ENCODE measurements at places on chromosomes 12 and 14.

DNA sequence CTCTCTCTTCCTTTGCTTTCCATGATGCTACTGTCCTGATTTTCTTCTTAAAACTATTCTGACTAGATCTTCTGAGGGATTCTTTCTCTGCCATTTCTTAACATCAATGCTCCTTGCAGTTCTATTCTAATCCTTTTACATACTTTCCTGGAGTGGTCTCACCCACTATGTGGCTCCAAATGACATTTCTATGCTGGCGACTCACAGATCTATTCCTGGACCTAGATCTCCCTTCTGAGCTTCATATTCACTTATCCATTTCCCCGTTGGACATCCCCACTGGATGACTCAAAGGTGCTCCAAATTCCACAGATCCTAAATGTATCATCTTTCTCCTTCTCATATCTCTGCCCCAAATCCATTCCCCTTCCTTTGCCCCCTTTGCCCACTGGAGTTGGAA, 4.1 kb downstream of the TEP1 start:
- DNase-seq, result no peak

- no peak for DNase-seq
Measured at GRCh38 chr12:95953000-95953399, 9.9 kb downstream of the AMDHD1 start.

- DNase-seq, result no peak
Measured at GRCh38 chr12:75865315-75865714, 166.3 kb downstream of the PHLDA1 start.

DNA sequence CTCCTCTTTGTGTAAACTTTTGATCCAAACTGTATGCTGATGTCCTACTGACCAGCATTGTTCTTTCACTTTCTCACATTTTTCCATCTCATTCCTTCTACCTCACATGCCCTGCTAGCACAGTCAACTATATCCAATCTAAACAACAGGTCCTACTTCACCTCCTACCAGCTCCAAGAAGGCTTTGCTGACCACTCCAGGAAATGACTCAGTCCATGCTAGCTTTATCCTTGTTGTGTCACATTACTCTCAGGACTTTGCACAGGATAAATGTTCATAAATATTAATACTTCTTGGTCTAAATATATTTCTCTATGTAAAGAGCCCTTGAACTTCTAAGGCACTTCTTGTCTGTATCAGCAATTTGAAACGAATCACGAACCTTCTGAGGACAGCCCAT, 64.9 kb upstream of the PCED1B start:
- no peak for DNase-seq

DNA sequence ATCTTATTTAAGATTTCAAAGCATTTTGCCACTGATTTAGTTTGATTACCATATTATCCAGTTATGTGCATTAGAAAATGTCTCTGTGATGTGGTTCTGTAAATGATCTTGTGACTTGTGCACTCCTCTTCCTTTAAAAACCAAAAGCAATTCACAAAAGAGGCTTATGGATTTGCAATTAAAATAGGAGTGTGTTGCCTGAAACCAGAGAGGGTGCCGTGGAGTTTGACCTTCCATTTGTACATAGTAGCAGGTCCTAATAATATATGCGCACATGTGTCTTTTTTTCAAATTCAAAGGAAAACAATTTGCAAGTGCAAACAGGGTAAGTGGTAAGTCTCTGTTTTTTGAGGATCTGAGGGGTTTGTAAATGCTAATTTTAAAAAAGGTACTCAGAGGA, 470.9 kb downstream of the VRK1 start:
- DNase-seq, result no peak

DNA sequence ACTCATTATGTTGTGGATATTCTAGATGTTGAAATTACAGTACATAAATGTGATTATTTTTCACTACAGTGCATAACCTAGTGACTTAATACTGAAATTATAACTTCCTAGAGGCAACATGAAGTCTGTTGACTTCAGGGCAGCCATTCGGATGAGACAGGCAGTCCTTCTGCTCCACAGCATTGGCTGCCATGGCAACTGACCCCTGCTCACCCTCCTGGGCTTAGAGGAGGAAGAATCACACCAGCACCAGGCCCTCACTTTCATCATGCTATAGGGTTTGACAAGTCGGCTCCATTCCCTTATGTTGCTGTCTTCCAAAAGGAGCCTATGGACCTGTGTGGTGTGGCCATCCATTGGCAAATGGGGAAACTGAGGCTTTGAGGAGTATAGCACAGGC, 233.5 kb upstream of the TMEM132C start:
- DNase-seq, result no peak

DNA sequence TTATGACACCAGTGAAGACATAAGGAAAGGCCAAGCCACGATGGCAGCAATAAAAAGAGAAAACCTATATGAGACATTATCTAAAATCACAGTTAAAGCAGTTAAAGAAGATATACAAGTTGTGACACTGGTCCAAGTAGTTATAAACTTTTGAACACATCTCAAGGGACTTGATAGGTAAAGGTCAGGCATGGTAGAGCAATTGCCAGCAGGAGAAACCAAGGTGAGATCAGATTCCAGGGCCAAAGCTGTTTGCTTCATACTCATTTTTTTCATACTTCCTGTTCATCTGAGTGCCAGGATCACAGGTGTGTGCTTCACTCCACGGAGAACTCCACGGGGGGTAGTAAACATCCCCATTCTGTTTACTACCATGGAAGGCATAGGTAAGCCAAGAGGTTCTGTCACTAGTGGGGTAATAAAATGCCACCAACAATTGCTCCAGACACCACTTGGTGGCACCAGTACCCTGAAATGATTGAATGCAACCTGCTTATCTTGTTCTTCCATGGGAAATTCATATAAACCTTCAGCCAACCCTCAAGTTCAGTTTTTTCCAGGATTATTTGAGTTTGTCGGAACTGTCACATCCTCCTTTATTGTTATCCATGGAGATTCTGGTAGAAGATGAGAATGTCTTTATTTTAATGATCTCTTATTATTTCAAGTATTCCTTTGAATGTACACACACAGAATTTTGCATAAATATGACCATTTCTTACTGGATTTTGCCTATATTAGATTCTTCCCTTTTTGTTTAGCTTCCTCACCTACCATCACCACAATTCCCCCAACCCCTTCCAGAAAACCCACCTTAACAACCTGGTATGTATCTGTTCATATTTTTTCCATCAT, 59.2 kb upstream of the TSPAN8 start:
- DNase-seq, result peak; percentile 66

GRCh38 chr14:58367296-58367695, 28.4 kb upstream of the TOMM20L start:
- no peak for DNase-seq

Data from mesendoderm (in vitro differentiated cells).